ENCODE measurements at places on chromosomes 11 and 22.

- peak; percentile 74 for DNase-seq
Observed at GRCh38 chr11:108117746-108118371, 3.5 kb upstream of the ACAT1 start.

DNA sequence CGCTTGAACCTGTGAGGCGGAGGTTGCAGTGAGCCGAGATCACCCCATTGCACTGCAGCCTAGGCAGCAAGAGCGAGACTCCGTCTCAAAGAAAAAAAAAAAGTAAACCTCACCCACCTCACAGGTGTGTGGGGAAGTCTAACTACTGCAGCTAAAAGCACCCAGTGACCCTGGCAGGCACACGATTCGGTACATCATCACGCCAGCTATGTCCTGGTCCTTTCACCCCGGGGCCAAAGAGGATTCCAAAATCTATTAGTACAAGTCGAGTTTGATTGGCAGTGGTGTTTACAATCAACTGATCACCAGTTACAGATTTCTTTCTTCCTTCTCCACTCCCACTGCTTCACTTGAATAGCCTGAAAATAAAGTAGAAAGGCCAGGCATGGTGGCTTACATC lies 6.3 kb downstream of the TST start:
- no peak for DNase-seq

- no peak for DNase-seq
Observed at GRCh38 chr11:19444231-19444630, 203.5 kb upstream of the E2F8 start.

DNA sequence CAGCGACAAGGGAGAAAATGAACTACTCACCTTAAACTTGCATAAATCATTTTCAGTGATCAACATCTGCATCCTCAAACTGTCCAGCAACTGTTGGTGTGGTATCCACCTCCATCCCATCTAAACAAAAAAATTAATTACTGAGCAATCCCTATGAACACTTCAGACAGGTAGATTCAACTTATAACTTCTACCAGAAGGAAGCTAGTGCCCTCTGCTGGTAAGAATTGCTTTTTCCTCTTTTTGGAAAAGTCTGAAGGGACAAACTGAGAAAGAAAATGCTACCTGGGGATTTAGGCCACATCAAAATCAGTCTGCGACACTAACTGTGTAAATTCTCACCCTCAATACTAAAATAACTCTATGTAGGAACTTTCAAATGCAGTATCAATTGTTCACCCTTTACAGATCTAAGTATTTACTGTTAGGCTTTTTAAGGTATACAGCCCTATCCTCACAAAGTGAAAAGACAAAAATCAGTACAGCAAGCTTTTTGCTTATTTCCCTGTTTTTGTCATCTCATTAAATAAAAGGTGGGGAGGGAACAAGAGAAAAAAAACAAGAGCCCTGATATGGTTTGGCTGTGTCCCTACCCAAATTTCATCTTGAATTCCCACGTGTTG lies 17.9 kb downstream of the CLNS1A start:
- DNase-seq = peak; percentile 62

DNA sequence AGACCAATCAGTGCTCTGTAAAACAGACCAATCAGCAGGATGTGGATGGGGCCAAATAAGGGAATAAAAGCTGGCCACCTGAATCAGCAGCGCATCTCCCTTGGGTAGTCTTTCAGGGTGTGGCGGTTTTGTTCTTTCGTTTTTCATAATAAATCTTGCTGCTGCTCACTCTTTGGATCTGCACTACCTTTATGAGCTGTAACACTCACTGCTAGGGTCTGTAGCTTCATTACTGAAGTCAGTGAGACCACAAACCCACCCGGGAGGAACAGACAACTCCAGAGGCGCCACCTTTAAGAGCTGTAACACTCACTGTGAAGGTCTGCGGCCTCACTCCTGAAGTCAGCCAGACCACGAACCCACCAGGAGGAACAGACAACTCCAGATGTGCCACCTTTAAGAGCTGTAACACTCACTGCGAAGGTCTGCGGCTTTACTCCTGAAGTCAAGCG lies 175.5 kb upstream of the PDGFD start:
- no peak for DNase-seq

DNA sequence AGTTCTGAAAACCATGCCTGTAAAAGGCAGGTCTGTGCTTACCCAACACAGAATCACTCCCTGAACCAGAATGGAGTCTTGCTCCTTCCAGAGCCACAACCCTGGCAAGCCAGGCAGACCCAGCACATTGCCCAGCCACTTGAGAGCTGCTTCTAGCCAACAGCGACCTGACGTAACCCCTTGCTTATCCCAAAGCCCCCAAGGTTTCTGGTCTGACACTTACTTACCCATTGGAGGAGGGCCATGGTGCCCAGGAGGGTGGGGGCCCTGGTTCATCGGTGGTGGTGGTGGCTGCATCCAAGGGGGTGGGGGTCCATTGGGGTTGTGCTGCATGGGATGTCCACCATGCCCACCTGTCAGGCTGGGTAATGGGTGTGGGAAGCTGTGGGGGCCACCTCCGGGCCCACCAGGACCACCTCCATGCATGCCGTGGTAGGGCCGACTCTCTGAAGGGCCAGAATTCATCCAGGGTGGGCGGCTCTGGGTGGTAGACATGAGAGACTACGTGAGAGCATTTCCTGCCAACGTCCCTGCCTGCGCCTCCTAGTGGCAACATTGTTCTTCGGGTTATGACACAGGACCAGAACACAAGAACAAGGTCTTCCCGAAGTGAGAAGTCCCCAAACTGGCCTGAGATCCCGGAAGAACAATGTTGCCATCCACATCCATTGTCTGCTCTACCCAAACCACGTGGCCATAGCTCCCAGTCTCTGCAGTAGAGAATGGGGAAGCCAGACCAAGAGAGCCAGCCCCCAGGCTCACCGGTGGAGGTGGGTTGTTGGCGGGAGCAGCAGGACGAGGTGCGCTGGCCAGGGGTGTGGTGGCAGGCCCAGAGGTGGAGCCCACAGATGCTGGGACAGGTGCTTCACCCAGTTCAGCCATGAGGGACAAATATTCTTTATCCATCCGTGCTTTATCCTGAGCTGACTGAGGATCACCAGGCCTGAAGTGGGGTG lies 7.8 kb upstream of the PYGM start:
- peak; percentile 70 for DNase-seq

GRCh38 chr22:38086001-38086845 lies 2.2 kb upstream of the SLC16A8 start:
- DNase-seq = no peak

DNA sequence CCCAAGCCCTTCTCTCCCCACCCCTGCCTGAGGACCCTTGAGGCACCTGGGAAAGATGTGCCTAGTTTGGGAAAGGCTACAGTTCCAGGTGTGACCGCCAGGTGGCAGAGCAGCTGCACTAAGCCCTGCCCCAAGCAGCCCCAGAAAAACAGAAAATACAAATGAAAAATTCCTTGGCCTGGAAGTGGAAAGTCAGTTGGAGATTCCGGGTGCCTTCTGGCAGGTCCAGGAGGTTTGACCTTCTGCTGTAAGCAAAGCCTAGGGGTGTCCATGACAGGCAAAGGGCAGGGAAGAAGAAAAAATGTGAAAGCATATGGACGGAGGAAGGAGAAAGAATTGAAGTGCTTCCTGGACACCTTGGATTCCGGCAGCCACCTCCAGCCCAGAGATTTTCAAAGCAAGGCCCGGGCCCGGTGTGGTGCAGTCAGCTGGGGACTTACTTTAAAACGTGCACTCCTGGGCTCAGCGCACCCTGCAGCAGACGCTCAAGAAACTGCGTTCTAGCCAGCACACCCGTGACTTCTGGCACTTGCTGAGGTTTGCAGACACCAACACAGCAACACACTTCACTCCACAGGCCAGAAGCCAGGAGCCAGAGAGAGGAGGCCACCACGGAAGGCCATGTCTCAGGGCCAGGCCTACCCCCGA lies 37.3 kb upstream of the SLC22A12 start:
- peak; percentile 50 for DNase-seq

DNA sequence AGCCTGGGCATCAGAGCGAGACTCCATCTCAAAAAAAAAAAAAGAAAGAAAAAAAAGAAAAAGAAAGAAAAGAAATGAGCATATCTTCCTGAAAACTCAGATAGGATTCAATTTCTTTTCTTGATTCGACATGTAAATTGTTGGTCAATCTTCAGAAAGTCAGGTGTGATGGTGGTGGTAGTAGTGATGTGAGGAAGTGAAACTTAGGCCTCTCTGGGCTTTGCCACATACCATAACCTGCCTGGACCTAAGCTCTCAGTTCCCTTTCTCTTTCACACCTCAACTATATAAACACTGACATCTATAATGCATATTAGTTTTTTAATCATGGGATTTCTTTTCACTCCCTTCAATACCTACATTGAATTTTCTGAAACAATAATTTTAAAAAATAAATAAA lies 98.0 kb upstream of the TBCEL start:
- no peak for DNase-seq

DNA sequence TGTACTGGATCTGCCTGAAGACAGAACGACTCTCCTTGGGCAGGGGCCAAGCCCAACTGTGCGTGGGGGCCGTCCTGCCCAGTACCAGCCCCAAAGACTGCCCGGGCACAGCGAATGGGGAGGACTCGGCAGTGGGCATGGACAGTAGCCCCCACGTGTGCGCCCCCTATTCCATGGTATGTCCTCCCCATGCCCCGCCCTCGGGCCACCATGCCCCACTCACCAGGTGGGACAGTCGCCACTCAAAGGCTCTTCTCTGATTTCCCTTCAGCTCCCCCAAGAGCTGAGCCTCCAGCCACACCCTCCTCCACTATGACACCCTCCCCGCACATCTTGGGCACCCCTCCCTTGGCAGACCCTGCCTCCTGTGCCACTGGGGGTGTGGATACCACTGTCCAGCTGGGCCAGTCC lies 43.5 kb downstream of the GNB1L start:
- no peak for DNase-seq

DNA sequence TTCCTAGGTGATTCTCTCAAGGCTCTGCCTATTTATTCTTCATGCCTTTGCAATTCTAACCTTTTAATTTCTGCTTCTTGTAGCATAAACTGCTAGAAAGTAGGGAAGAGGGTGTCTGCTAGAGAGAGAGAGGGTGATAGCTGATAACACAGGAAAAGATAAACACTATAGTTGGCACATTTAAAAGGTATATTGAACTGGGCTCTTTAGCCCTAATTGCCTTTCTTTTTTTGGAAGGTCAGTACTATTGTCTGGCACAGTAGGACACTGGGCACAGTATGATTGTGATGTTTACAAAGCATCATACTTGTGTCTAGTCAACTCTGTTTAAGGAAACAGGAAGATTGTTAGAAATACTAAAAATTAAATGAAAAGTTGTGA lies 33.3 kb downstream of the TEAD1 start:
- no peak for DNase-seq

DNA sequence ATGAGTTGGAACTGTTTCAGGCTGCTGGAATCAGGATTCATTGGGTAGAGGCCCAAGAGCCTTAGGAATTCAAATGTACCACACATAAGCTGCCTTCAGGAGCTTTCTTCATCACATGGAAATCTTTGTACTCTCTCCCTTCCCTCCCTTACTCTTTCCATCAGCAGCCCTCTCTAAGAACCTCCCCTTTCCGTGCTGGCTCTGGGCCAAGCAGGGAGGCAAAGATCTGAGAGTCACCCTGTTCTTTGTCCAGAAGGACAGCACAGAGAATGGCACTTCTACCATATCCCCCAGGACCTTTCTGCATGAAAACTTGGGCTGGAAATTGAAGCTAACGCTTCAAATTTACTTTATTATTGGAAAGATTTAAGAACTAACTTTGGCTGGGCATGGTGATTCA lies 20.7 kb upstream of the TPBGL start:
- no peak for DNase-seq

GRCh38 chr11:55714982-55715888 lies 53.2 kb downstream of the OR4C6 start:
- no peak for DNase-seq

DNA sequence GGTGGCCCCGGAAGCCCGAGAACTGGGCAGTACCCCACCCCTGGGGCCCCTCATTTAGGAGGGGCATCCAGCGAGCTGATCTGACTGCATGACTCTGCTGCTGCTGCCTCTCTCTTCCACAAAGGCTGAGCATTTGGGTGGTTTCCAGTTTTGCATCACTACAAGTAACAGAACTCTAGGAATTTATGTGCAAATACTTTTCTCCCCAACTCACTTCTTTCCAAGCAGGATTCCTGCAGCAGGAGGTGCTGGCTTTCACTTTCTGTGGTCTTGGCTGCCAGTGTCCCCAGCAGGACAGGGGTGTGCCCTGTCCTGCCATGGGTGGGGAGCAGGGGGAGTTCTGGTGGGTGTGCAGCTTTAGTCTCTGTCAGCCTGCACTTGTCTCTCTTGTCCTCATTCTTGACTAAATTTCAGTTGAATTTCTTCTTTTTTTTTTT lies 21.2 kb downstream of the UPB1 start:
- DNase-seq = peak; percentile 69

DNA sequence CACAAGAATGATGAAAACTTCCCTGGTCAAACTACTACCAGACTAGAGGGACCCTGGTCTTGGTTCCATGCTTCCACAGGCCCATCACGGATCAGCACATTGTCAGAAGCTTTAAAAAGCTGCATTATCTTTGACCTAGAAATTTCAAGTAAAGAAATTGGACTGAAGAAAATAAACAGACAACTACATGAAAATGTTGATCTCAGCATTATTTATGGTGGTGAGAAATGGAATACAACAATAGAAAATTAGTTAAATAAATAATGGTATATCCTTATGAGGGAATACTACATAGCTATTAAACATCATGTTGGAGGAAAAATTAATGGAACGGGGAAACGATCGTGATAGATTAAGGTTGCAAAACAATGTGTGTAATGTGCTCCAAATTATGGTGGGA lies 13.7 kb downstream of the TENM4 start:
- no peak for DNase-seq

- DNase-seq = no peak
Observed at GRCh38 chr11:95248666-95249467, 17.9 kb upstream of the SESN3 start.

DNA sequence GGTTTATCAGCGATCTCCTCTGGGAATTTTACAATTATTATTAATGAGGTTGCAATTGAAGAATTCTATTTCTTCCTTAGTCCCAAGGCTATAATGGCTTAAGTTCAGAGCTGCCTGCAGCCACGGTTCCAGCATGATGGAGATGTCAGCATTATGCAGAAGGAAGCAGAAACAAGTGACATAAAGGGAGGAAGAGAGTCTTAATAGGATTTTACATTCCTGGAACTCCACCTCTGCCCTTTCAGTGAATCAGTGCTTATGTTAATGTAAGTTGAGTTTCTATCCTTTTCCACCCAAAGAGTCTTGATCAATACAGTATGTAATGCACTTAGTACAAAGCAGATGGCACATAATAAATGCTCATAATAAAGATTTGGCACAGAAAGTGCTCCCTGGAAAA lies 11.6 kb upstream of the NRGN start:
- no peak for DNase-seq

GRCh38 chr11:8826901-8827560 lies 84.0 kb upstream of the AKIP1 start:
- DNase-seq = no peak

- no peak for DNase-seq
Observed at GRCh38 chr11:57192316-57192715, 10.6 kb downstream of the LRRC55 start.

- peak; percentile 51 for DNase-seq
Observed at GRCh38 chr11:60265373-60266214, 14.9 kb upstream of the MS4A4A start.

GRCh38 chr11:76307396-76307795 lies 73.5 kb downstream of the THAP12 start:
- DNase-seq = no peak

- DNase-seq = peak; percentile 45
Observed at GRCh38 chr11:68412593-68413475, 47.7 kb upstream of the PPP6R3 start.
